ENCODE measurements at places on chromosomes 5 and 9. TPM values are rescaled to one million over a fixed set of nuclear protein-coding genes. Genes with fewer than 3 reads are reported as not detected.

Gene CARTPT
- total RNA-seq: not detected

Gene POU5F2
- 1.2 TPM for total RNA-seq

Gene TSLP
- total RNA-seq: under 0.01 TPM

DNA sequence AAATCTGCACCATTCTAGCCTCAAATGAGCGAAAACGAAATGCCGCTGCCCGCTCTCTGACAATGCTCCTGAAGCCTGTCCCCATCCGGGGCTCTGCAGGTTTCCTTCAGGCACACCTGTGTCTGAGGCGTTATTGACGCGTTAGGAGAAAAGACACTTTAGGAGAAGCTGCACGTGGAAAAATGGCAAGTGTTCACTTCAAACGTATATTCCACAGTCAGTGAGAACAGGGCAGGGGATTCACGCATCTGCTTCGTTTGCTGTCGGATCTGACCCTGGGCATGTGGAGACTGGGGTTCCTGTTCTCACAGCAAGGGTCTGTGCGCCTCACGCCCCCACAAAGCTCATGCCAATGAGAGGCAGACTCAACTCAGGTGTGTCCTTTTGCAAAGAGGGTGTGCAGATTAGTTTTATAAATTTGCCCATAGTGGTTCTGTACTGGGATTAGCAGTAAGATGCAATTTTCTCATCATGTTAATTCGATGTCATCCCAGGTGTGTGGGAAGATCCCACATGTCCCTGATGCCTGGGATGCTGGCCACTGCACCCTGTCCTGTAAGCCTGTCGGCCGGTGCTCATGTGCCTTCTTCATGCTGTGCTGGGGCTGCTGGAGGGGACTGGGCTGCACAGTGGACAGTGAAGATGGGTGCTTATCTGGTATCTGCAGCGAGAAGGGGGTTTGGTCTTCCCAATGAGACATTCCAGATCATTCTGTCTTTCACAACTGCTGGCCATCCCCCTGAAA lies 11.2 kb upstream of the TBC1D9B start:
- DNase-seq: no peak

DNA sequence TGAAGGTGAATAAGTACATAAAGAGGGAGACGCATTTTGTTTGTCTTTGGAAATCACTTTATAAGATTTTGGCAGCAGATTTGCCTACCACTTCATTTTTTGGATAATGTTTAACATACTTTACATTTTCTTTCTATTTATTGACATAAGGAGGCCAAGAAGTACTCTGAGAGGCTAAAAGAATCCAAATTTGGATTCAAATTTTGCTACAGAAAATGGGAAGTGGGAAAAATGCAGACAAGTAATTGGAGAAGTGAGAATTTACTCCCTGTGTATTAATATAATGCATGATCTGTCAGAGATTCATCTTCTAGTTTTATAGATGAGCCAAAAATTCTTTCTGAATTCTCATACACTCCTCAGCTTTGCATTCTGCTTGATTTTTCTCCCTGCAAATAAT lies 411.2 kb upstream of the CTNND2 start:
- DNase-seq: no peak

GRCh38 chr9:23278561-23278960 lies 547.5 kb downstream of the ELAVL2 start:
- no peak for DNase-seq

DNA sequence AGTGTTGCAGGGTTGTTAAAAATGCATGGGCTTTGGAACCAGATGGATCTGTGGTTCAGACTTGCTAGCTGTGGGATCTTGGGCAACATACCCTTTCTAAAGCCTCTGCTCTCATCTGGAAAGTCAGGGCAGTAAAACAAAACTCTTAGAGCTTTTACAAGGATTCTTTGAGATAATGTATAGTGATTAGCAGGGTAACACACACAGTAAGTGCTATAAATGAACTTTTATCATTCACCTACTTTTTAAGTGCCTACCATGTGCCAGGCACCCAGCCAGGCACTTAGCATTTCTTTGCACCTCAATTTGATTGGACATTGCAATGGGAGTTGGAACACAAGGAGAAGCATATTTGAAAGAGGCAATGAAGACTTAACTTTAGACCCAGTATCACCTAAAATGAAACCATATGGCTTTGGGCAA lies 208.6 kb upstream of the PAPPA start:
- no peak for DNase-seq

DNA sequence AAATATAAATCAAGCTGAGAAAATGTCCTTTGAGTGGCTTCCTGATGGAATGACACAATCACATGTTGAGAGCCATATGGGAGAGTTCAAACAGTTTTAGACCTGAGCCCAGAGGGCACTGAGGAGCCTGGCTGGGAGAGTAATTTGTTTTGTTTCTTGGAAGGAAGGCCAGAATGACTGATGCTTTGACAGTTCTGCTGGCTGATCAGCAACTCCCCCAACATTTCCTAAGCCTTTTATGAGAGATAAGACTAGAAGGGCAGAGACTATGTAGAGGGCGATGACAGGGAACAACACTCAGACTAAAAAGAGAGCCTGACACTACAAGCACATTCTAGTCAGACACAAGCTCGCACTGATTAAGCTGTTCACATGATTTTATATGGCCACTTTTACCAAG lies 169.2 kb downstream of the COX7C start:
- DNase-seq: no peak

- no peak for DNase-seq
Observed at GRCh38 chr9:14343261-14344031, 29.5 kb upstream of the NFIB start.

- peak; percentile 61 for DNase-seq
Observed at GRCh38 chr5:180810959-180811622, 8.5 kb upstream of the MGAT1 start.

GRCh38 chr9:95003689-95004410 lies 277.4 kb downstream of the AOPEP start:
- peak; percentile 76 for DNase-seq

DNA sequence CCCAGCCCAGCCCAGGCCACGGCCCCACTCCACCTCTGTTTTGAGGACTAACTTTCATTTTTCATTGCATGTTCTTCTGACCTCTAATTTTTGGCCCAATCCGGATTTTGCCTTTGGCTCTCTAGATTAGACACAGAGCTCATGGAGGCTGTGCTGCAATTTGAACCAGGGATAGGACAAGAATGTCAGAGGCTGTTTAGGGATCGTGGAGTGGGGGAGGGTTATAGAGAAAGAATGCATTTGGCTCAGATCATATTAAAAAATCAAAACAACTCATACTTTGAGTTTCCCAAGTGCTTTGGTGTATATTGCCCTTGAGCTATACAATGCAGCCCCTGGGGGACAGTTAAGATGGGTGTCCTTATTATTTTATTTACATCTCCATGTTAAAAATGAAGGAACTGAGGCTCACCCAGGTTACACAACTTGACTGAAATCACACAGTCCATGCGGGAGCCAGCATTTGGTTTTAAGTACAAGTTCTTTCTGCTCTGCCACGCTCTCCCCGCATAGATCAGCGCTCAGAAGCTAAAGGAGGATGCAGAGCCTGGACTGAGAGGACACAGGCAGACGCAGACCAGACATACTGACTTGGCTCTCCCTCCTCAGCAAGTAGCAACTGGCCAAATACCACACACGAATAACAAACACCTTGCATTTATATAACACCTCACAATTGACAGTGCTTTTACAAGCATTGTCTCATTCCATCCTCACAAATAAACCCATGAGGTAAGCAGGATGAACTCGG lies 126.4 kb upstream of the RAI14 start:
- no peak for DNase-seq

GRCh38 chr5:36373527-36374086 lies 71.9 kb upstream of the RANBP3L start:
- no peak for DNase-seq

GRCh38 chr5:61949054-61949678 lies 356.8 kb upstream of the KIF2A start:
- DNase-seq: no peak

GRCh38 chr5:158023266-158023665 lies 164.3 kb upstream of the CLINT1 start:
- no peak for DNase-seq

DNA sequence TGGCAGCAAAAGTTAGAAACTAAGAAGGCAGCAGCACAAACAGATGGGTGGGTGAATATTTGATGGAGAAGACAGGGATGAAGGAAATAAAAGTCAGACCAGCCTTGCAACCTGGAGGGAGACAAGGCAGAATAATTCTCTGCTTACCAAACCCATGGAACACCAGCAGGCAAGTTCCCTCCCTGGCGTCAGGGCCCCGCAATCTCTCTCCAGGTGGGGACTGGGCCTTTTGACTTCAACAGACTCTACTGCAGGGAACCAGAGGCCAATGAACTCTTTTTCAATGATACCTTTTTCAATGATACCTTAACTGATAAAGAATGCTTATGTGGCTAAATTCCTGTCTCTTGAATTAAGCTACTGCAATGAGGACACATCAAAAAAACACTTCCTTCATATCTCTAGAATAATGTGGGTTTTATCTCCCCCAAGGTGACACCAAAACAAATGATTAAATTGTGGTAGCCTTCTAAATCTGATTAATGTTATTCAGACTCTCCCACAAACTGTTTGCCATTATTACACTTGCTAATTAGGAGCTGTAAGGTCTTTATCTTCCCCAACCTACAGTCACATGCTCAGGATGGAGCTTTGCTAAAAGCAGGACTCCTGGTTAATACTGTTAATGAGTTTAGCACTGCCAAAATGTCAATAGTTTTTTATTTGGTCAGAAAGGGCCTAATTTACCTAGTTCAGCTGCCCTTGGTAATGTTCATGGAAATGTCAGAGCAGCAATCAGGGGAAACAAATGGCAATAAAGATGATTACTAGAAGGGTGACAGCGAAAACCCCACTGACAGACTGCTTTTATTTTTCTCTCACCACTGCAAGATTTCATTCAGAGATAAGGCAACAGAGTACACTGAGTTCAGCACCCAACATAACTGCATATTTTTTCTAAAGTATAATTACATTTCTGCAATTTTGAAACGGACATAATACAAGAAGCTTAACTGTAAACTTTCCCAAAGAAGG lies 165.5 kb downstream of the TSSK1B start:
- DNase-seq: no peak

GRCh38 chr5:176748073-176748966 lies 62.0 kb upstream of the UNC5A start:
- DNase-seq: no peak

- DNase-seq: no peak
Observed at GRCh38 chr9:75699017-75699416, 191.5 kb upstream of the PCSK5 start.

DNA sequence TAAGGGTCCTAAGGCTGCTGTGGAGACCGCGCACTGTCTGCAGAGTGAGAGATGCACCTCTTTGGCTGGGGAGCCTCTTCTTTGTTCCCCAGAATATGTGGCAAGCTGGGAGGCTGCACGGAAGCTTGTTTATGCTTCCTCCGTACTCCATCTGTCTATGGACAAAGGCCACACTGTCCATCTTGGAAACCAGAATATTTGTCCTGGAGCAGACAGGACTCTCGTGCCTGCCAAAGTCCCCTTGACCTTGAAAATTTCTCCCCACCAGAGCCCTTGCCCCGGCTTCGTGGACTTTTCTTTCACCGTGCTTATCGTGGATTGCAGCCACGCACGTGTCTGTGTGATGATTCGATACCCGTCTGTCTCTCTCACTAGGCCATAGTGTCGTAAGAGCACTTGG lies 147.4 kb downstream of the NSG2 start:
- no peak for DNase-seq

- DNase-seq: no peak
Observed at GRCh38 chr5:21237461-21237860, 1249.5 kb upstream of the CDH18 start.
